ENCODE measurements at places on chromosomes 12 and 14.

- DNase-seq: no peak
Measured at GRCh38 chr14:62599616-62600385, 445.5 kb downstream of the KCNH5 start.

GRCh38 chr14:103910262-103910935, 17.9 kb upstream of the TDRD9 start:
- peak; percentile 45 for DNase-seq

DNA sequence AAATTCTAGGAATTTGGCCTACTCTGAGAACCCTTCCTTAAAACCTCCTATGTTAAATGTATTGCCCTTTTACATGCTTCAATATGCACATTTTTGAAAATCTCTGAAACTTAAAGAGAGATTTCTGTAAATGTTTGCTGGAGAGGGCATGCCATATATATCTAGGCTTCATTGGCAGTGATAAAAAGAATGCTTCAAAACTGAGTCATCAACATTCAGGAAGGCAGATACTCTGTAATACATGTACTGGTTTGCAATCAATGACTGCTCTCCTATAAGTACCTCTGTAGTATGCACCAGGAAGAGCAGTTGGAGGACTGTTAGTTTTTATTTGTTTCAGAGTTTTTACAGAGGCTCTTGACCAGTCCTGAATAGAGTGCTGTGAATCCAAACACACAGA, 739.9 kb downstream of the SLC16A7 start:
- DNase-seq: no peak

GRCh38 chr12:40819436-40820108, 127.3 kb downstream of the CNTN1 start:
- DNase-seq: no peak
